ENCODE measurements at places on chromosomes 7 and 10. TPM values are rescaled to one million over a fixed set of nuclear protein-coding genes. Genes with fewer than 3 reads are reported as not detected.
A peak's percentile ranks its signal among the peaks of the same experiment; 100 is the strongest.

The CHRM2 gene
- not detected for total RNA-seq

- no peaks in the 10 kb centered on the region for H3K4me1 ChIP-seq
- no peak for DNase-seq
- no peak overlapping the region for H3K4me3 ChIP-seq
- H3K27ac ChIP-seq, result no peak overlapping the region
Measured at GRCh38 chr10:34526186-34526585, 288.9 kb downstream of the PARD3 start.

The CARD11 gene
- total RNA-seq, result 109 TPM

DNA sequence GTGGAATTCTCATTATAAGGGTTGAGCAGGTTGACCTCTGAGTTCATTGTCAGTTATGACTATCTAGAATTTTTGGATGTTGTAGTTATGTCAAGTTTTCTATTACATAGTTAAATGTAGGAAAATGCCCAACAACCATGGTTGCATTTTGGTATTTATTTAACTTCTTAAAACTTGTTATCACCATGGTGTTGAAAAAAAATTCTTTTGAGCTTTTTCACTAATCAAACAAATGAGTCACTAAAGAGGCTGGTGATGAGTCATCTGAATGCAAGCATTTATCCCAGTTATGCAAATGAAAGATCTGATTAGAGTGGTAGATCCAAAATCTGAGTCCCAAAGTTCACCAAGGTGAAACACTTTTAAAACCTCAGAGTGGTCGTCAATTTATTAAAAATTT is 624.7 kb upstream of the IGFBP3 start:
- H3K36me3 ChIP-seq, result no peaks in the 10 kb centered on the region
- DNase-seq, result no peak
- H3K27ac ChIP-seq, result no peak overlapping the region

DNA sequence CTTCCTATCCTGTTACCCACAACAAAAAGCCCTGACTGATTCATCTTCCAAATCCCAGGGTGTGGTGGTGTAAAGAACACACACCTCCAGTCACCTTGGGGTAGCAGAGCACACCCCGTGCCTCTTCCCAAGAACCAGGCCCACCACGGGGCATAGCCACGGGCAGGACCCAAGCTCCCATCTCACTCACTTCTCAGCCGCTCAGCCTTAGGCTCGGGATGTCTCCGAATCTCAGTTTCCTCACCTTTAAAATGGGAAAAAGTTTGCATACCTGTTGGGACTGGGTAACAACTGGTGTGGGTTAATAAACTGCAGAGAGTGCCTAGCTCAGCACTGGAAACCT is 139.0 kb downstream of the FGFR2 start:
- H3K4me1 ChIP-seq, result no peaks in the 10 kb centered on the region
- no peak overlapping the region for H3K4me3 ChIP-seq
- H3K36me3 ChIP-seq, result no peaks in the 10 kb centered on the region
- H3K27ac ChIP-seq, result no peak overlapping the region
- H3K27me3 ChIP-seq, result peaks cover 19% of the 10 kb centered on the region

The CPN1 gene
- total RNA-seq, result not detected

- H3K4me1 ChIP-seq, result no peaks in the 10 kb centered on the region
- H3K27ac ChIP-seq, result no peak overlapping the region
- H3K27me3 ChIP-seq, result no peaks in the 10 kb centered on the region
- H3K36me3 ChIP-seq, result no peaks in the 10 kb centered on the region
- DNase-seq, result no peak
Measured at GRCh38 chr7:137243741-137244140, 99.8 kb downstream of the PTN start.

DNA sequence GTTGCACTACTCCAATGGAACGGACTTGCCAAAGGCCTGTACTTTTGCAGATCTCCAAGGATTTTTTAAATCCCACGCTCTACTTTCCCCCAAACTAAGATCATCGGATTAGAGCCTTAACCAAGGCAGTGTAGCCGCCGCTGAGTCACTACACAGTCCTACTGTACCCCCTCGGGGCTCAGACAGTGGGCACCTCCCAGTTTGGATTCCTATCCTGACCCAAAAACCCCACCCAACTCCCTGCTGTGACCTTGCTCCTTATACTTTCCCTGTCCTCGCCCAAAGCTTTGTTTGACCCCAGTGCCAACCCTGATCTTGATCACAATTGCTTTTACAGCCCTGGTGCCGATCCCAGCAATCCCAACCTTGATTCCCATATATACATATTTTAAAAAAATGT is 17.5 kb upstream of the PLAU start:
- no peaks in the 10 kb centered on the region for H3K36me3 ChIP-seq
- no peak overlapping the region for H3K27ac ChIP-seq
- H3K27me3 ChIP-seq, result no peaks in the 10 kb centered on the region
- H3K4me3 ChIP-seq, result no peak overlapping the region
- peaks cover 7% of the 10 kb centered on the region for H3K4me1 ChIP-seq

- no peak overlapping the region for H3K4me3 ChIP-seq
- H3K4me1 ChIP-seq, result peaks cover 28% of the 10 kb centered on the region
- H3K27ac ChIP-seq, result no peak overlapping the region
Measured at GRCh38 chr10:14740684-14741247, 33.9 kb downstream of the FAM107B start.

The OR2A25 gene
- not detected for total RNA-seq

- no peaks in the 10 kb centered on the region for H3K27me3 ChIP-seq
- no peak overlapping the region for H3K27ac ChIP-seq
- no peak overlapping the region for H3K4me3 ChIP-seq
Measured at GRCh38 chr10:5659702-5660528, 6.5 kb downstream of the ASB13 start.

GRCh38 chr10:117462424-117462792 is 80.1 kb upstream of the EMX2 start:
- H3K27ac ChIP-seq, result no peak overlapping the region
- H3K4me1 ChIP-seq, result no peaks in the 10 kb centered on the region
- DNase-seq, result no peak
- H3K27me3 ChIP-seq, result peaks cover 19% of the 10 kb centered on the region
- H3K4me3 ChIP-seq, result no peak overlapping the region
- H3K36me3 ChIP-seq, result no peaks in the 10 kb centered on the region

GRCh38 chr10:97485647-97486281 is 12.5 kb downstream of the MMS19 start:
- H3K4me3 ChIP-seq, result no peak overlapping the region
- no peak for DNase-seq
- peaks cover 2% of the 10 kb centered on the region for H3K36me3 ChIP-seq
- H3K27me3 ChIP-seq, result no peaks in the 10 kb centered on the region
- H3K4me1 ChIP-seq, result peaks cover 14% of the 10 kb centered on the region

The CDK14 gene
- 2.8 TPM for total RNA-seq

GRCh38 chr10:69403519-69403918 is 13.2 kb downstream of the TACR2 start:
- H3K27me3 ChIP-seq, result no peaks in the 10 kb centered on the region
- peaks cover 7% of the 10 kb centered on the region for H3K36me3 ChIP-seq
- no peak overlapping the region for H3K4me3 ChIP-seq

The AGAP5 gene
- total RNA-seq, result 13.2 TPM

GRCh38 chr7:4803397-4804241 is 28.2 kb downstream of the AP5Z1 start:
- no peak for DNase-seq
- H3K4me1 ChIP-seq, result peaks cover 3% of the 10 kb centered on the region
- H3K36me3 ChIP-seq, result no peaks in the 10 kb centered on the region
- H3K27me3 ChIP-seq, result no peaks in the 10 kb centered on the region

- peaks cover 2% of the 10 kb centered on the region for H3K4me1 ChIP-seq
- DNase-seq, result no peak
- no peaks in the 10 kb centered on the region for H3K27me3 ChIP-seq
- no peaks in the 10 kb centered on the region for H3K36me3 ChIP-seq
- H3K4me3 ChIP-seq, result no peak overlapping the region
- H3K27ac ChIP-seq, result no peak overlapping the region
Measured at GRCh38 chr10:14039968-14040668, 290.6 kb downstream of the FRMD4A start.

- no peaks in the 10 kb centered on the region for H3K4me1 ChIP-seq
- no peaks in the 10 kb centered on the region for H3K36me3 ChIP-seq
- no peak for DNase-seq
- H3K27ac ChIP-seq, result no peak overlapping the region
- no peak overlapping the region for H3K4me3 ChIP-seq
Measured at GRCh38 chr10:5840314-5841307, 27.4 kb upstream of the GDI2 start.

GRCh38 chr10:3619241-3619640 is 165.8 kb downstream of the KLF6 start:
- H3K4me3 ChIP-seq, result no peak overlapping the region
- no peak for DNase-seq
- peaks cover 7% of the 10 kb centered on the region for H3K4me1 ChIP-seq
- H3K27me3 ChIP-seq, result no peaks in the 10 kb centered on the region
- no peaks in the 10 kb centered on the region for H3K36me3 ChIP-seq

The SFTPA1 gene
- total RNA-seq, result not detected

DNA sequence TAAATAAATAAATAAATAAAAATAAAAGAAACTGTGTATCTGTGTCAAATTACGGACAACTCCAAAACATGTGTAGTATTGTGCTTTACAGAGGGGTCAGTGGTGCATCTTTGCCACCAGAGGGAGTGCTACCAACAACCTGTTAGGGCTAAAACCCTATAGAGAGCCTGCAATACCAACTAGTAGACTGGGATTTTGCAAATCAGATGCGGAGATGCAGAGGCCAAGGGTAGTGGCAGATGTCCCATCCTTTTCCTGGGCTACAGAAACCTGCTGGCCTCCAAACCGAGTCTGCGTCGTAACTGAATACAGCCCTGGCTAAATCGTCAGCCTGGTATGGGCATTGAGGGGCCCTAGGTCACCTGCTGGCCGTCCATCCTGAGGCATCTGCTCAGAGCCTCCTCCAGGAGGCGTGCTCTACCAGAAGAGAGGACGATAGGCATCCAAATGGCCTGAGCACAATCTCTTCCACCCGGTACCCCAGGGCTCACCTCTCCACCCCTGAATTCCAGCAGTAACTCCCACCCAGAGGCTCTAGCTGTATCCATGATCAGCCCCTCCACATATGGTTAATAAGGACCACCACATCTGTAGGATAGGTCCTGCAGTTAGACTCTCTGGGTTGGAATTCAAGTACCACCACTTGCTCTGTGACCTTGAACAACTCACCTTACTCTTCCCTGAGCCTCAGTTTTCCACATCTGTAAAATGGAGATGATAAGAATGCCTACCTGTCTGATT is 6.2 kb upstream of the RRP12 start:
- H3K4me3 ChIP-seq, result peak overlapping the region; percentile 40
- DNase-seq, result peak; percentile 78
- peak overlapping the region; percentile 39 for H3K27ac ChIP-seq
- H3K36me3 ChIP-seq, result no peaks in the 10 kb centered on the region
- no peaks in the 10 kb centered on the region for H3K4me1 ChIP-seq
- H3K27me3 ChIP-seq, result no peaks in the 10 kb centered on the region

DNA sequence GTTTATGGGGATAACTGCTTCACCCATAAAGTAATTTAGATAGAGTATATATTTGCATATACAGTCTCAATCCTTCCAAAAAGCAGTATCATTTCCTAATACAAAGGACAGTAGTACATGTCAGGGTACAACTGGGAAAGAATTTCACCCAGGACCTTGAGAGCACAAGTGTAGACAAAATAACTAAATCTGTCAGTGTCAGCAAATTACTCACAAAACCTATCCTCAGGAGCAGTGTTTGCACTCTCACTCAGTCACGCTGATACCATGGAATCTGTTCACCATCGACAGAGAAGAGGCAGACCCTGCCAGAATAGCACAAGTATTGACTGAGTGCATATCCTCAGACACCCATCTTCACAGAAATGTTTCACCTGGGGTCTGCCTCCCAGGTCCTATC is 554.7 kb upstream of the PHF14 start:
- H3K27ac ChIP-seq, result no peak overlapping the region
- no peaks in the 10 kb centered on the region for H3K27me3 ChIP-seq
- no peak overlapping the region for H3K4me3 ChIP-seq
- H3K4me1 ChIP-seq, result no peaks in the 10 kb centered on the region
- no peaks in the 10 kb centered on the region for H3K36me3 ChIP-seq
- no peak for DNase-seq

DNA sequence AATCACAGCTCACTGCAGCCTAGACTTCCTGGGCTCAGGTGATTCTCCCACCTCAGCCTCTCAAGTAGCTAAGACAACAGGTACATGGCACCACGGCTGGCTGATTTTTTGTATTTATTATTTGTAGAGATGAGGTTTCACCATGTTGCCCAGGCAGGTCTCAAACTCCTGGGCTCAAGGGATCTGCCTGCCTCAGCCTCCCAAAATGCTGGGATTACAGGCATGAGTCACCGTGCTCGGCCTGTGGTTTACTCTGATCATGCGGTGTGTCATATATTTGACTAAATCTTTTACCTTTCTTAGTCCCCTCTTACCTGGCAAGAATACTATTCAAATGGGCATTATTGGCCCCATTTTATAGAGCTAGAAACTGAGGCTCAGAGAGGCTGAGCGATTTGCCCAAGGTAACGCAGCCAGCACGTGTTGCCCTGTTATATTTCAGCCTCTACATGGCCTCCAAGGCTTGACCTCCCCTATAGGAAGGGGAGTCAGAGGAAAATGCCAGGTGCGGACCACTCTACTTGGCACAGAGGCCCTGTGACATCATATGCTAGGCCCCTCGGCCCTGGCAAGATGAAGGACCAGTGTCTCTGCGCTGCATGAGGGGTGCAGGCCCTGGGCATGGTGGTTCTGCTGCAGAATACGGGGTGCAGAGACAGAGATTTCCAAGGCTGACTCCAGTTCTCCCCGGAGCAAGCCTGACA is 8.2 kb downstream of the ZCCHC24 start:
- H3K27me3 ChIP-seq, result peaks cover 10% of the 10 kb centered on the region
- no peaks in the 10 kb centered on the region for H3K36me3 ChIP-seq

The TMEM213 gene
- not detected for total RNA-seq

- H3K27ac ChIP-seq, result no peak overlapping the region
- no peak for DNase-seq
- H3K4me3 ChIP-seq, result no peak overlapping the region
- H3K27me3 ChIP-seq, result no peaks in the 10 kb centered on the region
Measured at GRCh38 chr7:40979296-40979695, 723.6 kb downstream of the INHBA start.

DNA sequence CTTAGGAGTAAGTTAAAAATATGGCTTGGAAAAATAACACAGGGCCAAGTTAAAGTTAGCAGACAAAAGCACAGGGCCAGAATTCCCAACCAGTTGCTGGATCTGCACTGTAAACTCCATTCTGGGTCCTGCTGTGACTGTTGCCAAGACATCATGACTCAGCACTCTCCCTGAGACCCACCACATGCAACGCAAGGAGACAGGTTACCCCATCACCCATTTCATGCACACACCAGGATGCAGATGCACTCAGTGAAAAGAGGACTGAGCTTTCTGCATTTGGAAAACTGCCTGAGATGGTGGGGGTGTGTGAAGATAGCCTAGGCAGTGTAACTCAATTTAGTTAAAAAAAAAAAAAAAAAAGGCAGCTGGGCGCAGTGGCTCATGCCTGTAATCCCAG is 97.6 kb upstream of the ZNF438 start:
- peaks cover 12% of the 10 kb centered on the region for H3K4me1 ChIP-seq
- H3K4me3 ChIP-seq, result no peak overlapping the region
- no peaks in the 10 kb centered on the region for H3K27me3 ChIP-seq
- no peak overlapping the region for H3K27ac ChIP-seq
- H3K36me3 ChIP-seq, result no peaks in the 10 kb centered on the region

GRCh38 chr10:78944723-78945312 is 123.9 kb upstream of the ZMIZ1 start:
- no peak overlapping the region for H3K4me3 ChIP-seq
- DNase-seq, result no peak
- H3K4me1 ChIP-seq, result peaks cover 16% of the 10 kb centered on the region

The MRLN gene
- not detected for total RNA-seq

- H3K27ac ChIP-seq, result no peak overlapping the region
- peaks cover 14% of the 10 kb centered on the region for H3K4me1 ChIP-seq
- H3K36me3 ChIP-seq, result no peaks in the 10 kb centered on the region
- H3K27me3 ChIP-seq, result peaks cover 12% of the 10 kb centered on the region
- DNase-seq, result no peak
Measured at GRCh38 chr10:34205452-34205851, 609.6 kb downstream of the PARD3 start.

The ERVW-1 gene
- 0.16 TPM for total RNA-seq

- no peaks in the 10 kb centered on the region for H3K27me3 ChIP-seq
- H3K27ac ChIP-seq, result no peak overlapping the region
- H3K4me3 ChIP-seq, result no peak overlapping the region
- H3K4me1 ChIP-seq, result peaks cover 35% of the 10 kb centered on the region
Measured at GRCh38 chr7:30177965-30178364, 43.2 kb downstream of the MTURN start.
